ENCODE measurements at places on chromosomes 1 and 21.
A peak's percentile ranks its signal among the peaks of the same experiment; 100 is the strongest.

DNA sequence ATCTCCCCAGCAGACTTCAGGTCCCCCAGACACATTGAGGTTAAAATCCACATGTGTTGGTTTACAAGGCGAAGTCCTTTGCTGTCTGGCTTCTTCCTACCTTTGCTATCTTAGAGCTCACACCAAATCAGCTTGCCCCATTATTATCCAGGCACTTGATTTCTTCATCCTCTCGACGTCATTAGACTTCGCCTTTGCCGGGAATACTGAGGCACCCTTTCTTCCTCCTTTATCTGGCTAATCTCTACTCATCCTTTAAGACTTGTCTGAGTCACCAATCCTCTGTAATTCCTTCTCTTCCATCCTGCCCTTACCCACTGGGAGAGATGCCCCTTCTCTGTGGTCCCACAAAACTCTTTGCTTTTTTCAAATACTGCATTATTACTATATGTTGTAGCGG is 9.2 kb upstream of the XCL2 start:
- DNase-seq: no peak

- DNase-seq: no peak
Observed at GRCh38 chr1:113872219-113872935, 865 bp upstream of the PTPN22 start.

GRCh38 chr21:33543505-33544129 is 779 bp downstream of the SON start:
- DNase-seq: no peak

GRCh38 chr1:167510244-167510643 is 8.1 kb downstream of the CD247 start:
- no peak for DNase-seq

- no peak for DNase-seq
Observed at GRCh38 chr1:116495535-116495934, 75.3 kb downstream of the CD58 start.

DNA sequence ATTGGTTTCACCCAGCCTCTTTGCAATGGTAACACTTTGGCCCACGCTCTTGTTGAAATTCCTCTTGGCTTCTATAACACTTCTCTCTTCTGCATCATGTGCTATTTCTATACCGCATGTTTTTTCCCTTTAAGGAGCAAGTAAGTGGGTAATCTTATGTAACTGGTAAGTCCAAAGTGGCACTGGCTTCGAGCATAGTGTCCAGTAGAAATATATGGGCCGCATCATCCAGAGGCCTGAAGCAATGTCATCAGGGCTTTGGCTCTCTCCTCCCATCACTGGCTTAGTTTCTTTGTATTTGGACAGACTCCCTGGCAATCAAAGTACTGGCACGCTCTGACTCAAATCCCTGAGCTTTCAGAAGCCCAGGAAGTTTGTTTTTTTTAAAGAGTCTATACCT is 17.5 kb downstream of the CHML start:
- DNase-seq: no peak

GRCh38 chr1:205926213-205926612 is 17.0 kb downstream of the SLC26A9 start:
- no peak for DNase-seq

- DNase-seq: no peak
Observed at GRCh38 chr1:236341298-236341697, 52.8 kb upstream of the EDARADD start.

DNA sequence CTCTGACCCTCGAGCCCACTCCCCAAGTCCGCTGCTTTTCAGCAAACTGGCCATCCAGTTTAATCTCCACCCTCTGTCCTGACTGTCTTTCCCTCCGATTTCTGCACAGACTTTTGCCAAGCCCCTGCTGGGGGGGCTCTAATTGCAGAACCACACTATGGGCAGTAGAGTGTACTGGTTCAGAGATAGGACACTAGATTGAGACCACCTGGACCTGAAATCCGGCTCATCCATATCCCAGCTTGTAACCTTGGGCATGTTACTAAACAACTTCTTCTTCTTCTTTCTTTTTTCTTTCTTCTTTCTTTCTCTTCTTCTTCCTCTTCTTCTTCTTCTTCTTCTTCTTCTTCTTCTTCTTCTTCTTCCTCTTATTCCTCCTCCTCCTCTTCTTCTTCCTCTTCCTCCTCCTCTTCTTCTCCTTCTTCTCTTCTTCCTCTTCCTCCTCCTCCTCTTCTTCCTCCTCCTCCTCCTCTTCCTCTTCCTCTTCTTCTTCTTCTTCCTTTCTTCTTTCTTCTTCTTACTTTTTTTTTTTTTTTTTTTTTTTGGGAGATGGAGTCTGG is 7.7 kb downstream of the LRRC71 start:
- DNase-seq: no peak

- no peak for DNase-seq
Observed at GRCh38 chr1:22826604-22827580, 116.3 kb downstream of the EPHB2 start.

- DNase-seq: peak; percentile 21
Observed at GRCh38 chr1:37265786-37266667, 208.4 kb upstream of the ZC3H12A start.

DNA sequence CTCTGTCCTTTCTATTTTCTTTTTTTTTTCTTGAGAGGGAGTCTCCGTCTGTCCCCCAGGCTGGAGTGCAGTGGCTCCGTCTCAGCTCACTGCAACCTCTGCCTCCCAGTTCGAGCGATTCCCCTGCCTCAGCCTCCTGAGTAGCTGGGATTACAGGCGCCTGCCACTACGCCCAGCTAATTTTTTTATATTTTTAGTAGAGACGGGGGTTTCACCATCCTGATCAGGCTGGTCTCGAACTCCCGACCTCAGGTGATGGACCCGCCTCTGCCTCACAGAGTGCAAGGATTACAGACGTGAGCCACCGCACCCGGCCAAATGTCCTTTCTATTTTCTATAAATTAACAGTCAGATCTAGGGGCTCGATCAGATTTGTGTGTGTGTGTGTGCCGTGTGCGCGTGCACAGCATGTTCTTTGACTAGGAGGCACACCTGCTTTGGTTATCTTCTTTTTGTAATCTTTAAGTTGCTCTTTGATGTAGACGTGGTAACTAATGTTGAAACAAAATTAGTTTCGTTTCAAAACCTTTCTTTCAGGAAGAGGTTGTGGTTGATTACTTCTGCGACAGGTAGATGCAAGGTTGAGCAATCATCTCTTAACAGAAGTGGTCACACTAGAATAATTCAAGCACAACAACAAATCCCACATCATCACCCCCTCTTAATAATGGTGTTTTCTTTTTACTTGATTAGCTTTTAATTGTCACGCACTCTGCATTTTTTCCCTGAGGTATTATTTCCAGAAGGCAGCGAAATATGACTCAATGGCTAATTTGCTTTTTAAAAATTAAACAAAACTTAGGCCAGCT is 779 bp upstream of the DEGS1 start:
- DNase-seq: no peak

DNA sequence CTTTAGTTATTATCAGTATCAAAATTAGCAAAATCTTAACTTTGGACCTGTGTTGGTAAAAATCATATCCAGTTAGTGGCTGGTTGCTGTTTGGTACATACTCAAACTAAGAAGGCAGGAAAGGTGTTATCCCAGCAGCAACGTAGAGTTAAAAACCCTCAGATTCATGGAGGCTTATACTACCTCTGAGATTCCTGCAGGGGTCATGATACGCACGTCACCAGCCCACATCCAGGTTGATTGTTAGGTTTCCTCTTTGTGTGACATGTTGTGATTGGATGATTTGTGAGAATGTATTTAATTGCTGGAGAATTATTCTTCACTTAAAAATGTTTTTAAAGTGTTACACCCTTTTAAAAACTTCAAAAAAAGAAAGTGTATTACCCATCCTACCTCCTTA is 423.3 kb upstream of the ADGRL2 start:
- DNase-seq: no peak

DNA sequence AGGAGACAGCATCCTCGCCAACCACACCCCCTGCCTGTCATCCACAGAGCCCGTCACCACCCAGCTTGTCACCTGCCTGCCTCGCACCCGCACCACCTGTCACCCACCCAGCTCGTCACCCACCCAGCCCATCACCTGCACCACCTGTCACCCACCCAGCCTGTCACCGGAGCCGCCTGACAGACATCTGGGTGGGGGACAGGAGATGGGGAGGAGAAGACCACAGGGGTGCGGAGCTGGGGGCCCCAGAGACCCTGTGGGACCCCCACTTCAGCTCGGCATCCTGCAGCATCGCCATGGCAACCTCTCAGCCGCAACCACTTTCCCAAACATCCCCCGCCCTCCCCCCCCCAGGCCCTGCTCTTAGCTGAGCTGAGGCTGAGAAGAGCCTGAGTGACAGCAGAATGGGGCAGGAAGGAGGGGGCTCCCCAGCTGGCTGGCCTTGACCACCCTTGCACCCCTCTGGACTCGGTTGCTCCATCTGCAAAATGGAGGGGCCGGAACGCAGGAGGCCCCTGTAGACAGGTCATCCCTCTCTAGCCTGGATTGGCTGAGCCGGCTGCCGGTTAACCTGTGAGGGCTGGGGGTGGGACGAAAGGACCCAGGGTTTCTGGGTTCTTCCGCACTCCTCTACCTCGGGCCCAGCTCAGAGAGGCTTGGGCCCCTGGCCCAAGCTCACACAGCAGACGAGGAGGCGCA is 11.6 kb downstream of the AHDC1 start:
- DNase-seq: no peak

- no peak for DNase-seq
Observed at GRCh38 chr1:227428803-227429202, 110.5 kb upstream of the CDC42BPA start.

- no peak for DNase-seq
Observed at GRCh38 chr21:19785941-19786340, 1212.3 kb upstream of the NCAM2 start.

GRCh38 chr1:30930631-30931173 is 22.1 kb upstream of the SDC3 start:
- DNase-seq: no peak

- DNase-seq: no peak
Observed at GRCh38 chr1:95982711-95983110, 738.9 kb upstream of the PTBP2 start.

DNA sequence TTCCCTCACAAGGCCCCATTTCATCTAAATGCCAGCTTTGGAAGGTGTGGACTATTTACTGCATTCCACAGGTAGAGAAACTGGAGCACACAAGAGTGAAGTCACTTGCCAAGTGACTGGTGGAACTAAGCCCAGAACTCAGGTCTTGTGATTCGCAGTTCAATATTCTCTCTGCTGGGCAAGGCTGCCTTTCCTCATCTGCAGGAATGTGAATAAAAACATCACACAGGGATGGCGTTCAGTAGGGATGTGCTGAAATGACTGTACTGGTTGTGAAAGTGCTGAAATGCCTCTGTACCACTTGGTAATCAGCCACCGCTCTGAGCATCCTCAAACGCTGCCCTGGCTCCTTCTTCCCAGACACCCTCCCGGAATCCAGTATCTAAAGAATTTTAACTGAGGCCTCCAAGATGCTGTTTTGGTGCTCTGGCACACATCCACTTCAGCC is 145.6 kb downstream of the HIVEP3 start:
- no peak for DNase-seq

DNA sequence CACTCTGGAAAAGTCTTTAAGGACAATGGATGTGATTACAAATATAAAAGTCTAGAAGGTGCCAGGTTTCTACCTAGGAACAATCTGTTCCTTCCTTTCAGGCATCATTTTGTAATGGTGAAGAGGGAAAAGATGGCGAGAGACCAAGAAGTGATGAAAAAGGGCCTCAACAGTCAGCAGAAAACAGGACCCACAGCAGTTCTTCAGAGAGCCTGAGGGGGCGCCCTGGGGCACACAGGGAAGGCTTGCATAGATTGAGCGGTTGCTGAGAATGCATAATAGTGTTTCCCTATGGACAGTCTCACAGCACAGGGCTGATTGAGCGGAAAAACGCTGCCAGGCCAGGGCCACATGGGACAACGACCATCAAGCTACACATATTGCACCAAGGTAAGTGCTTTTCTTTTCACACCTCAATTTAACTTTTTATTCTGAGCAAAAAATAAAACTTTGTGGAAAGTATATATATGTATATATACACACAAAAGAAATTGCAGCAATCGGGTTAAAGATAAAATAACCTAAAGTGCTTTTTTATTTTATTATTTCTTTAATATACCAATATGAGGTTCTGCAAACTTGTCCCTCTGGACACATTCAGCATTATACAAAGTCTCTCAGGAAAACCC is 3.1 kb upstream of the YRDC start:
- DNase-seq: no peak

DNA sequence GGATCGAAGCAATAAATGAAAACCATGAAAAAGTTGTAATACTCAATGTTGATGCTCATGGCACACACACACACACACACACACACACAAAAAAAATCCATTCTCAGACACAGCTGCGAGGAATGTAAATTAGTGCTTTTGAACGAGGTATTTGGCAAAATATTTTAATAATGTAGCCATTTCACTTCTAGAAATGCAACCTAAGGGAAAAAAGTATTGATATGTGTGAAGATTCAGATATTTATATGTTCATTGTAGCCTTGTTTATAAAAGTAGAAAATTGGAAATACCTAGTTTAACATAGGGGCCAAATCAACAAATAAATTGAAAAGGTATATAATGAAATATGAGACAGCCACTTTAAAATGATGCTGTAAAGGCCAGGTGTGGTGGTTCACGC is 3.8 kb downstream of the PLEKHA6 start:
- DNase-seq: no peak

- DNase-seq: no peak
Observed at GRCh38 chr1:184044603-184045376, 6.7 kb upstream of the TSEN15 start.

All from occipital lobe (tissue), 3 donors.